ENCODE measurements at places on chromosomes 6 and 20.

- no peak overlapping the region for H3K27ac ChIP-seq
- no peaks in the 10 kb centered on the region for H3K27me3 ChIP-seq
- DNase-seq: no peak
- H3K36me3 ChIP-seq: peaks cover 22% of the 10 kb centered on the region
- H3K4me1 ChIP-seq: no peaks in the 10 kb centered on the region
These were observed 17.3 kb downstream of the DST start for GRCh38 chr6:56625356-56625755.

GRCh38 chr6:69784595-69785377 lies 12.0 kb downstream of the LMBRD1 start:
- DNase-seq: no peak
- H3K4me1 ChIP-seq: no peaks in the 10 kb centered on the region
- H3K27ac ChIP-seq: no peak overlapping the region
- peaks cover 3% of the 10 kb centered on the region for H3K36me3 ChIP-seq
- no peak overlapping the region for H3K4me3 ChIP-seq
- no peaks in the 10 kb centered on the region for H3K27me3 ChIP-seq

DNA sequence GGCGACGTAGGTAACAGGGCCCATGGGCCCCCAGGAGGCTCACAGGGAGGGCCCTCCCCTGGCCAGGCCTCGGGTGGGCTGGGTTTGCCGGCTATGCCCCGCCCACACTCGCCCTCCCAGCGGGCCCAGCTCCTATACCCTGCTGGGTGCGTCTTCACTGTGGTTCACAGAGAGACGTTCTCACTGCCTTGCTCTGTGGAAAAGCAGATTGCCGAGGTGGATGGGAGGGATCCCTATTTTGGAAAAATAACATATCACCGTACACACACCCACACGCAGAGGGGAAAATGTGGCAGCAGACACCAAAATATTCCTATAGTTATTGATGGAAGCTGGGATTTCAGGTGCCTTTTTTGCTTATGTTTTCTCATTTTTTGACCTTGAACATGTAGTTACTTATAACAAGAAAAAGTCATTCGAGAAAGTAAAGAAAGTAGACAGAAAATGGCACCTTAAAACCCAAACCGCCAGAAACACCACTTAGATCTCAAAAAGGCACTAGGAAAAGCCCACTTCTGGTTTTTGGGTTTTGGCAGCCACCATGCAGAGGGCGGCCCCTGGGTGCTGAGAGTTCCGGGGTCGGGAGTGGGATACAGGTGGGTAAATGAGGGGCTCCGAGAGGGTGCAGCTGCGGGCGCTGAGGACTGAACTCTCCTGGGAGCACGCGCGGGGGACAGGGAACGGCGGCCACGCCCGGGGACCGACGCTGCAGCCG lies 49.4 kb downstream of the TMEM242 start:
- no peak for DNase-seq
- H3K4me1 ChIP-seq: no peaks in the 10 kb centered on the region
- peak overlapping the region; percentile 60 for H3K4me3 ChIP-seq

DNA sequence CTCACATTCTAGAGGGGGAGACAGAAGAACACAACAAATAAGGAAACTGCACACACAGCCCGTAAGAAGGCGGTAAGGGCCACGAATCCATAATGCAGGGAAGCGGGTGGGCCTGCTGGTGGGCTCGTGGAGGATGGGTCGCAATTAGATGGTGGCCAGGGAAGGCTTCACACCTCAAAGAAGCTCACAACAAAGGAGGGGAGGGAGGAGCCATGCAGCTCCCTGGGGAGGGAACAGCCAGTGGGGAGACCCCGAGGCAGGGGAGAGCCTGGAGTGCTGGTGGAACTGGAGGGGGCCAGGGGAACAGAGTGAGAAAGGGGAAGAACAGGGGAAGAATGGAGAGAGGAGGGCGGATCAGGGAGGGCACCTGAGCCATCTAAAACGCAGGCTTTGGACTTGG lies 13.4 kb downstream of the SRC start:
- no peak for DNase-seq
- no peaks in the 10 kb centered on the region for H3K36me3 ChIP-seq
- peaks cover 9% of the 10 kb centered on the region for H3K4me1 ChIP-seq
- peak overlapping the region; percentile 75 for H3K27ac ChIP-seq
- no peaks in the 10 kb centered on the region for H3K27me3 ChIP-seq

GRCh38 chr6:139765825-139766285 lies 391.4 kb upstream of the CITED2 start:
- H3K36me3 ChIP-seq: no peaks in the 10 kb centered on the region
- H3K4me3 ChIP-seq: no peak overlapping the region
- no peak for DNase-seq
- no peaks in the 10 kb centered on the region for H3K27me3 ChIP-seq

GRCh38 chr6:10721850-10722569 lies 860 bp upstream of the TMEM14C start:
- peaks cover 19% of the 10 kb centered on the region for H3K4me1 ChIP-seq
- H3K4me3 ChIP-seq: peak overlapping the region; percentile 65
- no peak for DNase-seq
- H3K27me3 ChIP-seq: no peaks in the 10 kb centered on the region
- H3K27ac ChIP-seq: peak overlapping the region; percentile 81

GRCh38 chr20:14715400-14715799 lies 378.0 kb upstream of the FLRT3 start:
- H3K4me3 ChIP-seq: no peak overlapping the region
- no peak for DNase-seq
- H3K27me3 ChIP-seq: no peaks in the 10 kb centered on the region
- H3K36me3 ChIP-seq: no peaks in the 10 kb centered on the region
- no peak overlapping the region for H3K27ac ChIP-seq

DNA sequence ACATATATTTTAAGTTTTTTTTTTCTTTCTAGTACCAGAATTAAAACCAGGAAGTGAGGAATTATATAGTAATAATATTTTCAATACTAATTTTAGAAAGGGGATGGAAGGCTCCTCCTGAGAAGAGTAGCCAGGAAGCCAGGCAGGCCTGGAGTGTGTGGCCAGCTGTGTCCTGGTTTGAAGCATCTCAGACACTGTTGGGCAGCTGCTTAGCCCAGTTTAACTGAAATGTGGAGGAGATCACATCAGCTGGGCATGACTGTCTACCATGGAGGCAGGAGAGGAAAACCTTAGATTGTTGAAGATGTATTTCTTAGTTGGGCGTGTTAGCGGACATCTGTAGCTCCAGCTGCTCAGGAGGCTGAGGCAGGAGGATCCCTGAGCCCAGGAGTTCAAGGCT lies 142.2 kb downstream of the ARID1B start:
- H3K36me3 ChIP-seq: no peaks in the 10 kb centered on the region
- no peak overlapping the region for H3K27ac ChIP-seq
- no peaks in the 10 kb centered on the region for H3K4me1 ChIP-seq
- no peaks in the 10 kb centered on the region for H3K27me3 ChIP-seq

DNA sequence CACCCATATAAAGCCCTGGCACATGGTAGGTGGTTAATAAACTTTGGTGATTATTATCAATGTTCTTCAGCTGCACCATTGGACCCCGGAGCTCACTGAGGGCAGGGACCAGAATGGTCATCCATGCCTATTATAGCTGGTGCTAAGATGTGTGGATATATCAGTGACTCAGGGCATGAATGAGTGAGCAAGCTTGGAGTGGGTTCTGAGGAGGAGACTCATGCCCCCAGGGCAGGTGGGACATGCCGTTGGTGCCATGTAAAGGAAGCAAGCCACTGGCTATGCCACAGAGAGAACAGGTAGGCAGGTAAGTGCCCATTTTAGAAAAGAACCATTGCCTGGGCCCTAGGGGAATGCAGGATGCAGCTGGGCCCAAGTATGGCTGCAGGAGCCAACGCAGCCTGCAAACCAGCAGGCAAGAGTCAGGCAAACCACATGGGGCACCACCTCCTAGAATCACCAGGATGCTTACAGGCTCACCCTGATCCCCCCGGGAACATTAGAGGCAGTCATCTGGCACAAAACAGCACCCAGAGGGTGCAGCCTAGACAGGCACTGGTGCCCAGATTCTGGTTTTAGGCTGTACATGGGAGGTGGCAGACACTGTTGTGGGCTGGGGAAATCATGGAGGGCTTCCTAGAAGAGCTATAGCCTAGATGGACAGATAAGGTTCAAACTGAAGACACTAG lies 23.5 kb downstream of the PLAGL2 start:
- no peaks in the 10 kb centered on the region for H3K27me3 ChIP-seq
- no peak for DNase-seq
- H3K27ac ChIP-seq: no peak overlapping the region

DNA sequence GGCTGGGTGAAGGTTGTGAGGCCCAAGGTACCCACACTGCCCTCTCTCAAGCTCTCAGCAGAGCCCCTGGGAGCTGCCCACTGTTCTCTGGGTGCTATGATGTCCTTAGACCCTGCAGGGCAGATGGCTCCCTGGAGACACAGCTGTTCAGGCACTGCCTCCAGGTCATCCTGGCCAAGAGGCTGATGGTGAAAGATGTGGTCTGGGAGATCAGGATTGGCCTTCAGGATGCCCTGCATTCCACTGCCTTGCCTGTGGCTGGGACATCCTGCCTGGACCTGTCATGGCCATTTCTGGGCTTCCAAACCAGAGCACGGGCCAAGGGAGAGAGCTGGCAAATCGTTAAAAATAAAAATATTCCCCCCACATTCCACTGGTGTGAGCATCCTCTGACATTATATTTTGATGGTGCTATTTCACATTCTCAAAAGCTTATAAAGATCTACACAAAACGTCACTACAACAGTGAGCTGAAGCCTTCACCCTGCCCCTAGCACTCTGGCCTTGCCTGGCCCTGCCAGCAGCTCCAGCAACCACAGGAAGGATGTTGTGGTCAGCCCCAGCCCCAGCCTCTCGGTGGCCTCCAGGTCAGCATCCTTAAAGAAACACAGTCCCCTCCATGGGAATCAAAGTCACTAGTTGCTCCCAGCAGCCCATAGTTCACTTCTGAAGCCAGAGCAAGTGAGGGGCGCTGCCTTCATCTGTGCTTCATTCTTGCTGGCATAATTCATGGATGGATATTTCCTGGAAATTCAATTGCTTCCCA lies 13.5 kb upstream of the KCNK16 start:
- peak overlapping the region; percentile 30 for H3K27ac ChIP-seq
- H3K4me1 ChIP-seq: no peaks in the 10 kb centered on the region
- DNase-seq: peak; percentile 71
- H3K36me3 ChIP-seq: no peaks in the 10 kb centered on the region
- H3K4me3 ChIP-seq: no peak overlapping the region

GRCh38 chr6:168125429-168126001 lies 46.5 kb upstream of the FRMD1 start:
- no peaks in the 10 kb centered on the region for H3K27me3 ChIP-seq
- DNase-seq: peak; percentile 40
- H3K36me3 ChIP-seq: no peaks in the 10 kb centered on the region
- H3K27ac ChIP-seq: no peak overlapping the region
- no peak overlapping the region for H3K4me3 ChIP-seq

GRCh38 chr6:137006056-137006455 lies 38.7 kb downstream of the IL20RA start:
- H3K4me1 ChIP-seq: no peaks in the 10 kb centered on the region
- H3K4me3 ChIP-seq: no peak overlapping the region
- H3K27ac ChIP-seq: no peak overlapping the region
- no peak for DNase-seq
- no peaks in the 10 kb centered on the region for H3K27me3 ChIP-seq

GRCh38 chr6:15876406-15876805 lies 213.6 kb upstream of the DTNBP1 start:
- no peaks in the 10 kb centered on the region for H3K4me1 ChIP-seq
- DNase-seq: no peak
- H3K27me3 ChIP-seq: no peaks in the 10 kb centered on the region
- no peaks in the 10 kb centered on the region for H3K36me3 ChIP-seq

GRCh38 chr6:137827977-137828810 lies 38.9 kb upstream of the TNFAIP3 start:
- H3K4me3 ChIP-seq: no peak overlapping the region
- no peaks in the 10 kb centered on the region for H3K36me3 ChIP-seq
- no peaks in the 10 kb centered on the region for H3K27me3 ChIP-seq
- no peak for DNase-seq

DNA sequence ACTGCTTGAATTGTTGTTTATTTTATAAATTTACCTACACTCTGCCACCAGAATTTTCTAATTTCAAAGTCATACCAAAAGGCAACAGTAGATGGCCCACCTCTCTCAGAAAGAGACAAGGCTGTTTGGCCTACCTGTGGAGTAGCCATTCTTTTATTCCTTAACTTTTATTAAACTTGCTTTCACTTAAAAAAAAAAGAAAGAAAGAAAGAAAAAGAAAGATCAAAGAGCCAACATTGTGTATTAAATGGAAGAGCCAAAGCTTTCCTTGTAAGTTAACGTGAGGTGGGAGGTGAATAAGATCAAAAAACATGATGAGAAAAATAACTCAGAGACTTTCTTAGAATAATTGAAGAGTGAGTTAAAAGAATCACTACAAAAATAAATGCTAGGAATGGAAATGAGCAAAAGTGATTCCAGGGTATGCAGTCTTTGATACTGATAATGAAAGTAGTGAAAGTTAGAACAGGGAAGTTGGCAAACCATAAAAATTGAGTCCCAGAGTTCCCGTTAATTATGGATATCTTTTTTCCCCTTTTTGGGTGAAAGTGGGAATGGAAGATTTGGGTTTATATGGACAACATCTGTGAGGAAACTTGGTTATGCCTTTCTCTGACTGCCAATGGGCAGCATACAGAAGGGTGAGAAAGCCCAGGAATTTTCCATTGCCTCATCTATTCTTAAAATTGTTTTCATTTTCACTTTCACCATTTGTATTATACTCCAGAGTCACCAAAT lies 35.9 kb upstream of the MYB start:
- no peak for DNase-seq
- no peak overlapping the region for H3K4me3 ChIP-seq
- H3K27ac ChIP-seq: no peak overlapping the region

Data from breast epithelium (tissue), 4 donors.